Lung (tissue), 17 donors: ENCODE measurements at places on chromosomes 6 and 20.
A peak's percentile ranks its signal among the peaks of the same experiment; 100 is the strongest.

GRCh38 chr6:45759472-45759810 is 256.2 kb downstream of the CLIC5 start:
- H3K27me3 ChIP-seq = no peaks in the 10 kb centered on the region
- H3K4me1 ChIP-seq = peaks cover 1% of the 10 kb centered on the region
- H3K27ac ChIP-seq = no peak overlapping the region

GRCh38 chr6:126959765-126960164 is 158.7 kb upstream of the RSPO3 start:
- no peaks in the 10 kb centered on the region for H3K4me1 ChIP-seq
- H3K27ac ChIP-seq = no peak overlapping the region
- no peak for DNase-seq
- no peaks in the 10 kb centered on the region for H3K36me3 ChIP-seq
- no peak overlapping the region for H3K4me3 ChIP-seq
- no peaks in the 10 kb centered on the region for H3K27me3 ChIP-seq

GRCh38 chr6:66900133-66901083 is 1193.4 kb upstream of the EYS start:
- DNase-seq = no peak
- H3K4me1 ChIP-seq = no peaks in the 10 kb centered on the region
- no peak overlapping the region for H3K27ac ChIP-seq
- H3K4me3 ChIP-seq = no peak overlapping the region
- no peaks in the 10 kb centered on the region for H3K36me3 ChIP-seq

- DNase-seq = no peak
- H3K36me3 ChIP-seq = no peaks in the 10 kb centered on the region
- no peak overlapping the region for H3K27ac ChIP-seq
- no peaks in the 10 kb centered on the region for H3K27me3 ChIP-seq
- no peak overlapping the region for H3K4me3 ChIP-seq
Observed at GRCh38 chr6:137699031-137699683, 167.9 kb upstream of the TNFAIP3 start.

DNA sequence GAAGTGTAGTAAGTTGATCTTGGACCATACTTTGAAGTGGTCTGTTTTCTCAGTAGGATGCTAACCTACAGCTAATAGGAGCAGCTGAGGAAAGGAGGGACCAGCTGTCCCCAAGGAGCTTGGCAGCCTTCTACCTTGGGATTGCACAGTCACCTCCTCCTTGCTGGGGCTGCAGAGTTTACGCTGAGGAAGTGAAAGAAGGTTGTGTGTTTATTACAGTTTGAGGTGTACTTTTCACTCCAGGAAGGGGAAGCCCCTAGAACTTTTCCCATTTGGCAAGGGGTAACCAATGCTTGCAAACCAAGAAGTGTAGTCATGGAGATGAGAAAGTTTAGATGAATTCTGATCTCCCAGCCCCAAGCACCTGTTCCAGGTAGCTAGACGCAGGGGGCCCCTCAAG is 58.8 kb downstream of the BMP6 start:
- no peak overlapping the region for H3K4me3 ChIP-seq
- H3K4me1 ChIP-seq = peaks cover 7% of the 10 kb centered on the region
- DNase-seq = no peak

GRCh38 chr20:47740862-47741184 is 44.5 kb downstream of the SULF2 start:
- no peaks in the 10 kb centered on the region for H3K27me3 ChIP-seq
- H3K27ac ChIP-seq = no peak overlapping the region
- no peak overlapping the region for H3K4me3 ChIP-seq
- no peaks in the 10 kb centered on the region for H3K36me3 ChIP-seq

DNA sequence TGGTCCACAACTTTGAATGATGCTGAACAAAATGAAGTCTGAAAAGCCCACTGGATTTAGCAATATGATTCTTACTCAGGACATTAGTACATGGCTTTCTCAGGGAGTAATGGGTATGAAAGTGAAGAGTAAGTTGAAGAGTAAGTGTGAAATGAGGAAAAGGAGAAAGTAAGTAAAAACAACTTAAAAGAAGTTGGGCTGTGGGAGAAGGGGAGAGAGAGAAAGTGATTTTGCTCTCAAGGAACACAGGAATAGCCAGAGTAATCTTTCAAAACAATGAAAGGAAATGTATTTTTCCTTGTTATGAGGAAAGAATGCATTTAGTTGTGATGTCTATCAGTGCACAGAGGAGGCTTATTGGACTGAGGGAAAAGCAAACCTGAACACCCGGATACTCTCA is 39.8 kb upstream of the NKAIN2 start:
- no peak for DNase-seq
- H3K4me1 ChIP-seq = no peaks in the 10 kb centered on the region
- H3K36me3 ChIP-seq = no peaks in the 10 kb centered on the region
- H3K27ac ChIP-seq = no peak overlapping the region
- no peak overlapping the region for H3K4me3 ChIP-seq

DNA sequence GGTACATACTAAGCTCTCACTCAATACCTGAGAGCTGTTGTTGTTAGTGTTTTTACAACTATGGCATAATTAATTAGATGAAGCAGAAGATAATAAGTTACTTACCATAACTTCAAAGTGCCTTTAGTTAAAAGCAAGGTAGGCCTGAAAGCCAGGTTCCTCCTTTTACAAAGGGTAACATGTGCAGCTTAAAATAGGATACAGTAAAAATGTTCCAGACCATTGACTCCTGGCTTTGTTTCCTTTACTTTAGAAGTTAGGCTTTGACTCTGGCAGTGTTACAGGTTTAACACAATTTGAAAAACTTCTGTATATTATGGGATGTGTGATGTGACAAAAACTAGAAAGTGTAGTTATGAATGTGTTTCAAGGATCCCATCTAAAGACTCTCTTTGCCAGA is 522.5 kb downstream of the EPM2A start:
- H3K4me3 ChIP-seq = no peak overlapping the region
- no peak for DNase-seq
- no peaks in the 10 kb centered on the region for H3K36me3 ChIP-seq
- no peaks in the 10 kb centered on the region for H3K27me3 ChIP-seq

DNA sequence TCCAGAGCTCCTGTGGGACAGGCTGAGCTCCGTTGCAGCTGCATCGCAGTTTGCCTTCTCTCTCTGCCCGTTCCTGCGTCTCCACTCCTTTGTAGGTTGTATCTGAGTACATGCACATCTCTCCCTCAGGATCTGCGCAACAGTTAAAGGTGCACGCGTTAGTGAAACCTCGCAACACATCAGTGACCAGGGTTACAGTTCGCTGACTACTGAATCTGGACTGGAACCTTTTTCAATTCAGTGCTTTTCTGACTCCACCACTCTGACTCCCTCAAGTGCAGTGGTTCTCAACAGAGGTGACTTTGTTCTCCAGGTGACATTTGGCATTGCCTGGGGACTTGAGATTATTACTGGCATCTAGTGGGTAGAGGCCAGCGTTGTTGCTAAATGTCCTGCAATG is 44.0 kb downstream of the UST start:
- H3K4me3 ChIP-seq = no peak overlapping the region
- H3K36me3 ChIP-seq = no peaks in the 10 kb centered on the region
- DNase-seq = no peak
- H3K27me3 ChIP-seq = no peaks in the 10 kb centered on the region

DNA sequence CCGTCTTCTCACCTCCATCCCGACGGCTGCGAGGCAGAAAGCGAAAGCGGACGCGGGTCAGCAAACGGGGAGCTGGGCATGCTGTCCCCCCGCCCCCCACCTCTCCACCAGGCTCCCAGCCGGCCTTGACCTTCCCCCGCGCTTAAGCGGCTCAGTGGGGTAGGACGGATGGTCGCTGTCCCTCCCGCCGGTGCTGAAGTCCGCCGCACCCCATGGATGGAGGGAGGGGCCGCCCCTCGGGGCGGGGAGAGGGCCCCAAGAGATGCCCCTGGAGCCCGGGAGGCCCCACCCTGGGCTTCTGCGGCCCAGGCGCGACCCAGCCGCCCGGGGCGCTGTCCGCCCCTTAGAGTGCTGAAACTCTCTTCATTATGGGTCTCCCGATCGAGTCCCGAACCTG is at the start of gene KCNB1:
Gene KCNB1, minus strand, starts transcription at position 48 of the 397 bp plus-strand sequence. CDS start 188 bp downstream, outside the sequence.
- no peaks in the 10 kb centered on the region for H3K27me3 ChIP-seq
- H3K4me1 ChIP-seq = no peaks in the 10 kb centered on the region
- DNase-seq = peak; percentile 90
- no peaks in the 10 kb centered on the region for H3K36me3 ChIP-seq
- no peak within 1 kb of the TSS for H3K27ac ChIP-seq
- no peak within 1 kb of the TSS for H3K4me3 ChIP-seq
